ENCODE measurements at places on chromosomes 12 and 14.

DNA sequence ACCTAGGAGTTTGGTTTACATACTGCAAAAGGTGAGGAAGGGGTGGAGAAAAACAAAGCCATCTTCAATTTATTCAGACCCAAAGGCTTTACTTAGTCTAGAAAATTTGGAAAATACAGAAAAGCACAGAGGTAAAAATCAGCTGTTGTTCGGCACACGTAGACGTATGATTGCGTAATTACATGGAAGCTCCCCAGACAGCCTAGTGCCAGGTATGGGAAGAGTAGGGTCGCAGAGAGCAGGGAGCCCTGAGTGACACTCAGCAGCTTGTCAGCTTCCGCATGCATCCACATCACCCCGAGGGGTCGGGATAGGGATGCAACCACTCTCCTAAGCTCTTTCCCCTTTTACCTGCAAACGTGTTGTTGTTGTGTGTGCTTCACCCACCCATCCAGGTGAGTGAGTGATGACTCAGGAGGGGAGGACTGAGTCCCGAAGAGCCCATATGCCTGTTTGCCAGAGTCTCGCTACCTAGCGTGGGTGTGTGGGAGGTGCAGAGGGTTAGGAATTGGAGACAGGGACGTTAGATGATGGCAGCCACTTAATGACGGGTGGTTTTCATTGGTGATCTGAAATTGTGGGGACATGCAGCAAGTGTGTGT lies 20.1 kb downstream of the PIWIL1 start:
- DNase-seq, result no peak

DNA sequence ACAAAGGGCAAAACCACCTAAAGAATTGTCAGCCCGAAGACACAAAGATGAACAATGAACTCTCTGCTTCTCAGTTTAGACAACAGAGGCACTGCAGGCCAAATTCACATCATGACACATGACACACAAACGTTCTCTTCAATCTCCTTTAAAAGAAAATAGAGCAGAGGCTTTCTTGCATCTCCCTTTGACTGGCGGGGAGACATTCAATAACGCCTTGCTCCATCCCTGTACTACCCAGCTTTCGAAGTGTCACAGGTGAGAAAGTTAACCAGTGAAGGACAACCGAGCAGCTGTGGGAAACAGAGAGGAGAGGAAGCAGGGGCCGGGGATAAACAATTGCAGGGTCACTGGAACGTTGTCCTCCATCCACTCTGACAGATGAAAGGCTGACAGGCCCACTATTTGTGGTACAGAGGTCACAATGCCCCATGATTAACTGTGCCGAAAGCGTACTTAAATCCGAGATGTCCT lies 130.8 kb downstream of the PHLDA1 start:
- DNase-seq, result no peak

DNA sequence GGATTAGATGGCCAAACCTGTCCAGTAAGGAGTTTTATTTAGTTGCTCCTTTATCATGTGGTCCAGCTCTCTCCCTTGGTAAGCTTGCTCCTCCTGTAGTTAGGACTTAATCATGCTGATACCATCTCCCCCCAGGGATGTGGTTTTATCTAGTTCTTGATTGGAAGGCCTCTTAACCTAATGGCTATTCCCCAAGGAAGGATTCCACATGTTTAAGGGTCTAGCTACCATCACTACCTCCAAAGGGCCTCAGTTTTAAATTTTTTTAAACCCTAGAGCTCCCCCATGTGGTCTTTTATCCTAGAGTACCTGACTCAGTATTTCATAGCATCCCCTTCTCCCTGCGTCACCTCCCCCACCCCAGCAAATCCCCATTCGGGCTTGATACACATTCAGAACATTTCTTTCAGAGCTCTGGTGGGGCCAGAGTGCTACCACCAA lies 22.5 kb downstream of the MAP3K12 start:
- no peak for DNase-seq

GRCh38 chr12:109497675-109498074 lies 20.2 kb downstream of the UBE3B start:
- DNase-seq, result no peak

DNA sequence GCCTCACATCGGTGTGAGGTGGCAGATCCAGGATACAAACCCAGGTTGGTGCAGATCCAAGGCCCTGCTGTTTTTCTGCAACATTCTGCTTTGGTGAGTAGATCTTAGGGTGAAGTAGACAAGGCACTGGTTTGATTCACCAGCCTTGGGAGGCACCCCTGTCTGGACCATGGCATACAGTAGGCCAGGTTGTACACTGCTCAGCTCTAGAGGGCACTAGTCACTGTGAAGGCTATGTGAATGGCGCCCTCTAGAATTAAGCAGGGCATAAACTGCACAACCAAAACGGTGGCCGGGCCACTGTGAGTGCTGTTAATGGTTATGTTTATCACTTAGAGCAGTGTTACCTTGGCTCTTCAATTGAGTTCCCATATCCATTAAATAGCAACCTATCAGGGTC lies 280.6 kb upstream of the PWP1 start:
- peak; percentile 12 for DNase-seq

- no peak for DNase-seq
Observed at GRCh38 chr12:105887131-105887530, 251.6 kb downstream of the NUAK1 start.

DNA sequence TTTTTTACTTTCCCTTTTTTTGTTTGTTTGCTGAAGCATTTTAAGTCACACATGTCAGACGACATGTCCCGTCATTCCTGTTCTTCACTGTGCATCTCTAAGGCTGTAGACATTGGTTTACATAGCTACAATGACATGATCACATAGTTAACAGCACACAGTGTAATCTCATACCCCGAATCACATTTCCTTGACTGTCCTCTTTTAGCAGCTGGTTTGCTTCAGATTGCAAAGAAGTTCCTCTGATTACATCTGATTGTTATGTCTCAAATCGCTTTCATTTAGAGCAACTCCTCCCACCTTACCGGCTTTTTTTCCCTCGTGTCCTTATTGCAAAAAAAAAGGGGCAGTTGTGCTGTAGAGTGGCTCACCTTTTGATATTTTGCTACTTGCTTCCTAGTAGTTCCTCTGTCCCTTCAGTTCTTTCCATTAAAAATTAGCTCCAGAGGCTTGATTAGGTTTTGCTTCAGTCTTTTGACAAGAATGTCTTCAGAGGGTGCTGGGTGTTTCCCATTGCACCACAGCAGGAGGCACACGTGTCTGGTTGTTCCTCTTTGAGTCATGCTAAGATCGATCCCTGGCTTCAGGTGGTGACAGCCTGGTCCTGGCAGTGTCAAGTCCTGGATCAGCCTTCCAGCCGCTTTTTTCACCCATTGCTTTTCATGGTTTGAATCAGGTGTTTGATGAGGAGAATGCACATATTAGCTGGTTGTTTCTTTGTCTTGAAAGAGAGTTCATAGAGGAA lies 35.0 kb downstream of the ZNF664 start:
- no peak for DNase-seq

DNA sequence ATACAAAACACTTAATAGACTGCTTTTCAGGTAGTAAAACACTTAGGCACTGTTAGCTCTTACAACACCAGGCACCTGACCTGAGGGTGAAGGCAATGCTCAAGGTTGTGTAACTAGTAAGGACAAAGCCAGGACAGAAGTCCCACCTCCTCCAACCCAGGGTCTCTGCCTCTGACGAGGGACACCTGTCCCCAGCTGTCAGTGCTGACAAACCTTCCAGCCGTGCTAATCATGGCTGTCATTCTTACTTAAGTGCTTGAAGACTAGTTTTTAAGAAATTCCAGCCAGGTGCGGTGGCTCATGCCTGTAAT lies 62.5 kb upstream of the MAX start:
- no peak for DNase-seq

DNA sequence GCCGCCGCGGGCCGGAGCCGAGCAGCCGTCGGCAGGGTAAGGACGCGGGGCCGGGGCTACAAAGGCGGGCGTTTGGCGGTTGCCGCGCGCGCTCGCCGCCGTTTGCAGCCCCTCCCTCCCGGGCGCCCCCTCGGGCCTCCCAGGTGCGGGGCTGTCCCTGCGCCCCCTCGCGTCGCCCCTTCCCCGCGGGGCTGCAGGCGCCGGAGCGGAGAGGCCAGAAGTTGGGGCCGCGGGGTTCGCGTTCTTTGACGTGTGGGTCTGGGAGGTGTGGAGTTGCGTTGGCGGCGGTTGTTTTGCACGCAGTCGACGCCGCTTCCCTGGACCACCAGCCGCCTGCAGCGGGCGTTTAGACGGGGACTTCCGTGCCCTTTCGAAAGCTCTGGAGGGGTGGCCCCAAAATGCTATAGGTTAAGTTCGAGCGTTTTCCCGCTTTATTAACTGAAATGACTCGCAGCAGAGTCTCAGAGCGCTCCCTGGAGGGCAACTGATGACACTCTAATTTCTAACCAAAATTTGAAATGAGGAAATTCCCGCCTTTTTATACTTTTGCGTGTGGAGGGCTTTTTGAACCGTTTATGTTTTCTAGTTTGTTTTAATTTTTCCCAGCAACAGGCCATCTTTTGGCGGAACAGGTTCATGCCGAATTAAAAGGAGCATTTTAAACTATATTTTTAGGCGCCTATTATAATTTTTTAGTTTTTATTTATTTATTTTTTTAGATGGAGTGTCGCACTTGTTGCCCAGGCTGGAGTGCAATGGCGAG lies 902 bp downstream of the TMPO start:
- DNase-seq, result peak; percentile 84

GRCh38 chr12:109744026-109744425 lies 30.4 kb downstream of the FAM222A start:
- no peak for DNase-seq

DNA sequence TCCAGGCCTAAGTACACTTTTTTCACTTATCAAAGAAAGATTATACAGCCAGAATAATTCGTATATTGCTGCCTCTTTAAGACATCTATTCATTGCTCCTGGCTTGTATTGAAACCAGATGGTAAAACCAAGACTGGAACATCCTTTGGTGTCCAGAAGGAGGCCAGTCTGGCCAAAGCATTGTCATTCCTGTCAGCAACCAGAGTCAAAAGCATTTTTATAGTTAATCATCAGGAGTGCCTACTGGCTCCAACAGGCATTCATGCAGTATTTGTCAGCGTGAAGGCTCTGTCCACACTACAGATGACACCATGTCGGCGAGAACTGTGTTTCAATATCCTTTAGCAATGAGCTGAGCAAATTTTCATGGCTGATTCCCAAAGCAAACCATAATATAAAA lies 118.0 kb upstream of the G2E3 start:
- no peak for DNase-seq

- DNase-seq, result no peak
Observed at GRCh38 chr12:27193854-27194544, 50.1 kb upstream of the STK38L start.

- DNase-seq, result no peak
Observed at GRCh38 chr14:90675399-90675798, 140.8 kb downstream of the TTC7B start.

- DNase-seq, result no peak
Observed at GRCh38 chr12:51437431-51437830, 12.8 kb downstream of the SLC4A8 start.

DNA sequence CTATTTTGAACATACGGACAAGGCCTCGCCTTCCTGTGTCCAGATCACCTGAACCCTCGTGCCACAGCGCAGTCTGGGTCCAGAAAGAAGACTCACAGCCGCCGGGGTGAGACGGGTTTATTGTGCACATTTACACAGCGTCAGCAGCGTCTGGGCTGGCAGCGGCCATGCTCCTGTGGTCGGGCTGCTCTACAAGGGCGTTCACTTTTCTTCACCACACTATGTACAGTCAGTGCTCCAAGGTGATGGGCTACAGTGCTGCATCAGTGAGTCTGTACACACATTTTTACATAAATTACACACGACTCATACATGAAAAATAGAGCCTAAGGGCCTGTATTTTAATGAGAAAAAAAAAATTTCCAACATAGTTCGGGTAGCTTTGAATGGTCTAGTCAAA lies 18.0 kb downstream of the ZFYVE21 start:
- DNase-seq, result no peak

DNA sequence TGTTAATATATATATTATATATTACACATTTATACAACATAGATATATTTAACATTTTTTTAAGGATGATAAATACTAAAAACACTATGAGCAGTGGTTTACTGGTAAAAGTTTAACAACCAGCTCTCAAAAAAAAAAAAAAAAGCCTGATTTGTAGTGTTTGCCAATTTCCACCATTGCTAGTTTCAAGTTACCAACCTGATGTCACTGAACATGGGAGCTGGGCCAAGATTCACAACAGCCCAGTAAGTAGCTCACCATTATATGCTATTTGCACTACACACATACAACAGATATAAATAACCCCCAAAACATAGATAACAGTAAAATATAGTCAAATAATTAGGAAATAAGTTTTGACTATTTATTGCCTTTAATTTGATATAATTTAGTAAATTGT lies 28.9 kb upstream of the TMX1 start:
- no peak for DNase-seq

DNA sequence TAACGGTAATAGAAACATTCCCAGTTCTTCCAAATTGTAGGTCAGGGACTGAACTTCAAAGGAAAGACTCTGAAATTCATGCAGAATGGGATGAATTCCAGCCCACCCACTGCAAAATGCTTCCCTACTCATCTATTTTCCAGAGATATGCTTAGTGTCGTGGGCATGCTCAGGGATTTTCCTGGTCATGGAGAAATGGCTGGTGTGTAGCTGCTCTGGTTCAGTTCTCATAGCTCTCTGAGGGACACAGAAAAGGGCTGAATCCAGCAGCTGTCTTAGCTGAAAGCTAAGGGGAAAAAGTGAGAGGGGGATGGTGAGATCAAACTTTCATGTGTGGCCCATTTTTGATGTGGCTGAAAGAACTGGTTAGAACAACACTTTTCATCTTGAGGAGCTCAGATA lies 72.9 kb upstream of the KRAS start:
- DNase-seq, result no peak

DNA sequence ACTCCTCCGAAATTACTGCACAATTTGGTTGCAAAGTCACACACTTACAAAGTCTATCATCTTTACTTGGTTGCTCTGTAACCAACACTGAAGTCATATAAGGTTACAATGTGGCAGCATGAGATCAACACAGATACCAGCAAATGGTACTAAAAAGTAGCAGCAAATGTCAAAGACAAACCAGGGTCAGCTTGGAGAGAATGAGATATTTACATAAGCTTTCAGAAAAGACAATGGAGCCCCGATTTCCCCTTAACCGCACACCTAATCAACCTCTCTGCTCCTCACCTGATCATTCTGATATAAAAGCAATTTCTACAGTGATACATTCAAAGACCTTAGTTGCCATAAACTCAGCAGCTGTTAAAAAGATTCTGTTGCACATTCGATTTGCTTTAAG lies 76.4 kb upstream of the FOXN3 start:
- DNase-seq, result no peak

GRCh38 chr14:100076133-100076532 lies 10.9 kb downstream of the EVL start:
- no peak for DNase-seq

GRCh38 chr12:132416121-132416673 lies 73.8 kb upstream of the FBRSL1 start:
- no peak for DNase-seq

- no peak for DNase-seq
Observed at GRCh38 chr14:81429028-81429427, 28.9 kb upstream of the STON2 start.
